ENCODE measurements at places on chromosomes 1 and 21.

DNA sequence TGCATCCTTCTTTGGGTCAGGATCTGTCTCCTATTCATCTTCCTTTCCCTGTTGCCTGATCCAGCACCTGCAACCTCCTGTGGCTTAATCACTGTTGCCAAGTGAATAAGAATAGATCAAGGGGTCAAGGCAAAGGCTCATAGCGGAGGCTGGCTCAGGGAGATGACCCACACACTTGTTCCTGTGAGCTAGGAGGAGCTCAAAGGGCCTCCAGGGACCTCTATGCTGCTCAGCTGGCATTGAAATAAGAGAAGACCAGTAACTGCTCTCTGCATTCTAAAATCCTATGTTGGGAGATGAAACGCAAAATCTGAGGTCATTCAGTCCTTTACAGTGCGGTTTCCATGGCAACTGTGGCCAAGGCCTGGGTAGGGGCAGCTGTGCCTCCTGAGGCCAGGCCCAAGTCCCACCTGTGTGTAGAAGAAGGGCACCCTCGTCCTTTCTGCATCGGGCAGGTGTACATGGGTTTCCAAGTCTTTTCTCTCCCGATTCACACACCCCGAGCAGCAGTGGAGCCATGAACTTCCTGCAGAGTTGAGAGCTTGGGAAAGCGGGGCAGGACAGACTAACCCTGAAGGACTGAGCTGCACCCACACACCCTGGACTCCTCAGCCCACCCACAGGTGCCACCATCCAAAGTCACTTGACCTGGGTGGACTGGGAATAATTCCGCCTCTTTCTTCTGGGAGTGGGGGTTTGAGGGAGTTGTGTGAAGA is 27.8 kb upstream of the STUM start:
- DNase-seq, result no peak

GRCh38 chr21:41678016-41678923 is 88.6 kb downstream of the RIPK4 start:
- DNase-seq, result peak; percentile 92

DNA sequence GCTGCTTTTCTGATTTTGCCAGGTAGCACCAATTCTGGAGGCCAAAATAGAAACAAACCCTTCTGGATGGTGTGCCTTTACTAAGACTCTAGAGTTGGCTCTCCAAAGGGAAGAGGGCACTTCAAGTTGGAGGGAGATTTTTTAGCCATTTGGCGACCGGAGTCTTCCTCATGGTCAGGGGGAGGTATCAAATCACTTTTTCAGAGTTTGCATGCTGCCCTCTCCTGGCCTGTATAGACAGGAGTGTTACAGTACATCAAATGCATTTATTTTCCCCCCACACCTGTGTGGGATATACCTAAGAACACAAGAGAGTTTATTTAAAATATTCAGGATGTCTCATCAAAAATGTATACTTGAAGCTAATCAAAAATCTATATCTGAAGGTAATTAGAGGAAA is 3.2 kb downstream of the GREM2 start:
- peak; percentile 51 for DNase-seq

- DNase-seq, result no peak
Measured at GRCh38 chr1:169588112-169588511, 1.8 kb upstream of the F5 start.

GRCh38 chr1:198934426-198934825 is 295.6 kb downstream of the PTPRC start:
- DNase-seq, result no peak

DNA sequence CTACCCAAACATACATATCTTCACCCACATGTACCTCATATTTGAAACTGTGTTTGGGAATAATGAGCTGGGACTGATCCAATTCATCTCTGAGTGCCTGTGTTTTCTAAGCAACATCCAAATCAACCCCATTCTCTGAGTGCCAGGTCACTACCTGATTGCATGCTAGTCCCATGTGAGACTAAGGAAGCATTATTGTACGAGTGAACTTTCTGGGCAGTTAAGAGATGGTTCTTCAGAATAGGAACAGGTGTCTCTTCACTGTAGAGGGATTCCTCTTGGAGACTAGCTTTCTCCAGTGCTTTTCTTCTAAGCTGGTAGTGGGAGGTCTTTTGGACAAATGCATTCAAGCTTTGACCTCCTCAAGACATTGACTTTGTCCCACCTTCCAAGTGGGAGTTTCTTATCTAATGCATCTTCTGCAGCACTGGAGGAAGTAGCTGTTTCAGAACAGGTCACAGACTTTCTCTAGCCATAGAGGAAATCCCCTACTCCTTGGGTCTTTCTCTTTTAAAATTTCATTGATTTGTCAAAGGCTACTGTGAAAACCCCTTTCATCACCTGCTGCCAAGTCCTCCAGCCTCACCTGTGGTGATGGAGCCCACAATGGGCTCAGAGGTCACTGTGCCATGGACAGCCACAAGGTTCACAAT is 172.0 kb upstream of the KIAA0040 start:
- no peak for DNase-seq

GRCh38 chr1:30194741-30195423 is 528.5 kb downstream of the MATN1 start:
- no peak for DNase-seq

DNA sequence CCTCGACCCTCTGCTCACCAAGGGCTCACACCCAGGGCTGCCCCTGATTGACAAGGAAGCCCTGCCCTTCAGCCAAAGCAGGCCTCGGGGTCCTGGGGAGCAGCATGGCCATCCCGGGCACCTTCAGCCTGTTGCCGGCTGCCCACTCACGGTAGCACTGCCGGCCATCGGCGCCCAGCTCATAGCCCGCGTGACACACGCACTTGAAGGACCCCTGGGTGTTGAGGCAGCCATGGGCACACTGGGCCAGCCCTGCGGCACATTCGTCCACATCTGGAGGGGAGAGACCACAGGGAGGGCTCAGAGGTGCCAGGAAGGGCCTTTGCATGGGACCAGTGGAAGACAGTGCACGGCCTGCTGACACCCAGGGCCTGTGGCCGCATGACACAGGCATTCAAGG is 57.4 kb downstream of the ARHGEF16 start:
- DNase-seq, result no peak

DNA sequence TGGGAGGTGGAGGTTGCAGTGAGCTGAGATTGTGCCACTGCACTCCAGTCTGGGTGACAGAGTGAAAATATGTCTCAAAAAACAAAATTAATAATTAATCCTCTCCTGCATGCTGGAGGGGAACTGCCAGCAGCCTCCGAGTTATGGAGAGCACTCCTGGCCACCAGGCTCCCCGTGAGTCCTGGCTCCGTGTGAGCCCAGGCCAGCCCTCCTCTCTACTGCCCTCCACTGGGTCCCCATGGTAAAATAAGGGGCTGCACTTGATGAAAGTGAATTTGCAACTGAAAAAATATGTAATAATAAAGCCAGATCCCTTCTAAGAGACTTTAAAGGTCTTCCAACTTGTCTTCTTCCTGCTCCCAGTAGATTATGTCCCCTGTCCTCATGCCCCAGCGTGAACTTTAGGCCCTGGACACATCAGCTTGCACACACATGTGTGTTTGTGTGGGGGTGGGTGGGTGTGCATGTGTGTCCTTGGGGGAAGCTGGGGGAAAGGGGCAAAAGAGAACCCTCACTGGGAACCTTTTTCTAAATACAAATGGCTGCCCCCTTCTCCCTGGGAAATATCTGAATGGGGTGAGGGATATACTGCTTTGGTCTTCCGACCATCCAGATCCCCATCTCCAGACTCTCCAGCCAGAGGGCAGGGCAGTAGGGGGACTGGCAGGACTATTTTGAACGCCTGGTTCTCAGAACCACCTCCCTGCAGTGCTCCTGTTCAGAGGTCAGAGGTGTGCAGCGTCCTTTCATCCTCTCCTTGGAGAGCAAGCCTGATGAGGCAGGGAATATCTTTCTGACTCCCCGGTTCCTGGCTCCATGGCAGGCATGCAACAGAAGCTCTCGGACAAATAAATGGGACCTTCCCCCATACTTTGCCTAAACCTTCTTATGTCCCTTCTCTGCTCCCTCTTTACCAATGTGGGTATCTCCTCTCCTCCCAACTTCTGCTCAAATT is 26.2 kb downstream of the NEK2 start:
- DNase-seq, result no peak

- no peak for DNase-seq
Measured at GRCh38 chr1:30538993-30539867, 184.2 kb downstream of the MATN1 start.

DNA sequence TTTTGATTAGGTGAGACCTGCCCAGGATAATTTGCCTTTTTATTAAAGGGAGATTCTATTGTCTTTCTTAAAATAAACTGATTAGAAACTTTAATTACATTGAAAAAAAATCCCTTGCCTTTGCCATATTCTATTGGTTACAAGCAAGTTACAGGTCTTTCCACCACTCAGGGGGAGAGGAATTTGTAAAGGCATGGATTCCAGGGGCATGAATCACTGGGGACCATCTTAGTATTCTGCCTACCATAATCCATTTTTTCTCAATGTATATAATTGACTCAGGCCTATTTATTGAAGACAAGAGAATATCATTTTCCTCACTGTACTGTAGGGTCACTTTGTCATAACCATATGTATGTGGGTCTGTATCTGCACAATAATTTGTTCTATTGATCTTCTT is 124.3 kb upstream of the PDE4B start:
- no peak for DNase-seq

- DNase-seq, result no peak
Measured at GRCh38 chr1:19416145-19416544, 69.2 kb downstream of the CAPZB start.

DNA sequence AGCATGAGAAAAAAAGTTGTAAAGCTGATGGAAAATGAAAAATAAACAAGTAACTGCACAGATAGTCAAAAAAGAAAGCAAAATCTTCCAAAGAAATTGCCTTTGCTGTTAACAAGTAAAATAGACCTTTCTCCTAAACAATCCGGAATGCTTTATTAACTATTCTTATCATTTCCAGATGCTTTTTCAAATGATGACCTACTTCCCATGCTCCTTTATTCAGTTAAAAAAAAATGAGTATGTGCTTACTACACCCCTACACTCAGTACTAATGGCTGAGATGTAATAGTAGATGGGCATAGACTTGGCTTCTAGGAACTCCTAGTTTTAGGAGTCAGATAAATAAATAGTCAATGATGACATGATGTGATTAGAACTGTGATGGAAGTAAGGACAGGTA is 108.5 kb downstream of the NIBAN1 start:
- DNase-seq, result no peak

DNA sequence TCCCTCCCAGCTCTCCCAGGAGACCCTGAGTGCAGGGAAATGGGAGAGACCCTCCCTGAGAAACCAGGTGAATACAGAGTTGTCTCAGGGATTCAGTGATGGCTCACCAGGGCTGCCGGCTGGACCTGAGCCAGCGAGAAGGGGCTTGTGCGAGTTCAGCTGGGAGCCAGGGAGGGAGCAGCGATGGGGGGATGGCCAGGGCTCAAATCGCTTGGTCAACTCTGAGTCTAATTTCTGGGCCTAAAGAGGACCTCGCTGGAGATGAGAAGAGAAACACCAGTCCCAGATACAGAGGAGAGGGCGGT is 6.5 kb downstream of the FCGR2A start:
- no peak for DNase-seq

DNA sequence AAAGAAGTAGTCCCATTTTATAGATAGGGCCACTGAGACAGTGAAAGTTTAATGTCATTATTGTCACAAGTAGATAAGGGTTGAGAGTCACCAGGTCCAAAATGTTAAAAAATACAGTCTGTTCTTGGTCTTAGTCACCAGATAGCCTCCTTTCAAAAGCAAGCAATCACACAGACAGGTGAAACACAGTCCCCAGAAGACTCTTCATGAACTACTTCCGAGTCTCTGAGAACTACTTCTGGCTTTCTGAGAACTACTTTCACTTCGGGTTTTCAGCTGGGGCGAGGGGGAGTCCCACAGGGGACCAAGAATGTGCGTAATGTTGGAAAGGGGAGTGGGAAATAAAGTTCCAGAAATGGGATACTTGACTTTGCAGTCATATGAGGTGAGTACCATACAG is 143.2 kb downstream of the HHIPL2 start:
- no peak for DNase-seq

DNA sequence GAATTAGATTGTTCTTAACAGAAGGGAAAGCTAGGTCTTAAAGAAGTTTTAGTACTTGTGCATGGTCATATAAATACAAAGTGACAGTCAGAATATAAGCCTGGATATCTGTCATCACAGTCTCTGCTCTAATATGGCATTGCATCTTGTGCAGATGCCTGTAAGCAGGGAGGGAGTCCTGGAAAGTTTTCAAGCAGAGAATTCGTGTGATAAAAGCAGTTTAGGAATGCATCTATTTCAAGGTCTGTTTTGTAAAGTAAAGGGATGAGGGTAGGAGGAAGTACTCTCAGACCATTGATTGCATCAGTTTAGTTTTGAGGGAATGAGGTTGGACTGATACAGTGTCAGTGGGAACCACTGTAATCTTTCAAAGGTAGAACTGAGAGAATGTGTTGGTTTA is 30.6 kb downstream of the IARS2 start:
- no peak for DNase-seq

DNA sequence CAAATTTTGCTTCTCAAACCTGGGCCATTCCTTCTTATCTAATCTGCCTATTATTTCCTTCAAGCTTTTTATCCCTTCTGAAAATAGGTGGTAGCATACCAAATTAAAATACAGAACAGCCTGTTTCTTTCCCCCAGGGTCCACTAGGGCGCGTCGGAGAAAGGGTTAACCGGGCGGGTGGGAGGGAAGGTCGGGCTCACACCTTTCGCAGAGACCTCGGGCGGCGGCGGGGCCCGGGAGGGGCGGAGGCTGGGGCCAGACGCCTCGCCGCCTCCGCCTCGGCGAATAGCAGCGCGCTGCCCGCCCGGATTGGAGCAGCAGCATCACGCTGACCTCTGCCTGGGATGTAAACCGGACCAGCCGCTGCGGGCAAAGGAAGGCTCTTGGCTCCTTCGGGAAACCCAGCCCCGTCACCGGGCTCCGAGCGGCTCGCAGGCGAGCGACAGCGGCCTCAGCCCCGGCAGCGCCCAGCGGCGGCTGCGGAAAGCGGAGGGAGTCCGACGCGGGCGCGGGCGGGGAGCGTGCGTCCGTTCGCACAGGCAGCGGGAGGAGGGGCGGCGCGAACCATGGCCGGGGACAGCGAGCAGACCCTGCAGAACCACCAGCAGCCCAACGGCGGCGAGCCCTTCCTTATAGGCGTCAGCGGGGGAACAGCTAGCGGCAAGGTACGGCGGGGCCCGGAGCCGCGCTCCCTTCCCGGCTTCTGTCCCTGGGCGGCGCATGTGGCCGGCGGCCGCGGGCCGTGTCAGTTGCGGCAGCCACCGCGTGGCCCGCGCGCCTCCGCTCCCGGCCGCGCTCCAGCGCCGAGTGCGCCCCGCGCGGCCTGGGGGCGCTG is at the start of gene UCK2:
Gene UCK2, plus strand, starts transcription at position 347 of the 835 bp plus-strand sequence. Its CDS starts 220 bp downstream, at position 567.
- DNase-seq, result peak; percentile 81

GRCh38 chr1:102191723-102192122 is 195.0 kb upstream of the OLFM3 start:
- peak; percentile 57 for DNase-seq

- DNase-seq, result no peak
Measured at GRCh38 chr1:235296729-235297128, 31.2 kb downstream of the ARID4B start.

Data from HT-29 (cell line).